ENCODE measurements at places on chromosomes 12 and 14.
A peak's percentile ranks its signal among the peaks of the same experiment; 100 is the strongest.

- no peak for DNase-seq
These were observed 114.2 kb downstream of the PCNX1 start for GRCh38 chr14:71021347-71022011.

DNA sequence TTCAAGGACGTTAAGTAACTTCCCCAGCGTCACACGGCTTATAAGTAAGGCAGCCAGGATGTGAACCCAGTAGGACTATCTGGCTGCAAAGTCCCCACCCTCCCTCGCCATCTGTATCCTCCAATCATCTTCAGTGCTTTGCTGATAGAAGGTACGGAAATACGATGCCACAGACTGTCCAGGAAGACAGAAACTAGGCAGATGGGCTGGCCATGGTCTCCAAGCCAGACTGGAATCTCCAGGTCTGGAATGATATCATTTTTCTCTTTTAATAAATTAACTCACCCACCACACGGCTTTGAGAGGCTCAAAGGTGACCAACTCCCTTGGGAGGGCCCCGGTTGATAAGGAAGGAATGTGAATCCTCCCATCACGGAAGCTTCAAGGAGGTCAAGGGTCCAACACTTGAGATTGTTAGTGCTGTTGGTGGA is 16.3 kb upstream of the BDKRB1 start:
- no peak for DNase-seq

DNA sequence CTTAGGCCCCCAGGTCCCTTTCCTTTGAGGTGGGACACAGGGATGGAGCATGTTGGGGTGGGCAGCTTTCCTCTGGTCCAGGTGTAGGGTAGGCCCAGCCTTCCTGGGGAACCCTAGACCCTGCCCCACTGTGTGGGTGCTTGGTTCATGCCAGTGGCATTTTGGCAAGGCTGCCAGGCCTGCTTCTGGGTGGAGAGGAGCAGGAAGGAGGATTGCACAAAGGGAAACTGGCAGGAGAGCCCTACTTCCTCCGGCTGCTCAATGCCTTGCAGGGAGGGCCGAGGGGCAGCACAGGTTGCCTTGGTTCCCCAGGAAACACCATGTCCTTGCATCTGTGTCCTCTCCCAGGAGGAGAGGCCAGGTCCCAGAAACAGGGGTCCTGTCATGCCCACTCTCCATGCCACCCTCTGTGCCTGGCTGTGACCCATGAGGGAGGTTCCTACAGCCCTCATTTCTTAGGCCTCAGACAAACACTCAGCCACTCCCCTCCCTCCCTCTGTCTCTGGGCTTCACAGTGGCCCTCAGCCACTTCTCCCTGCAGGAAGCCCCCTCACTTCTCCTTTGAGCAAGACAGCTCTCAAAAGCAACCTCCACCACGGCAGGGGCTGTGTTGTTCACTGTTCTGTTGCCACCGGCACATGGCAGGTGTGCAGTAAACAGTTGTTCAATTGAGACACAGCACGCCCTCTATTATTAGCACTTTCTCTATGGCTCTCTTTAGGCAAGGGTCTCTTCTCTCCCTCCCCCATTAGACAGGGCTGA is 6.8 kb upstream of the KRT80 start:
- DNase-seq: peak; percentile 39

- DNase-seq: no peak
These were observed 46.5 kb downstream of the ITPR2 start for GRCh38 chr12:26786491-26786864.

DNA sequence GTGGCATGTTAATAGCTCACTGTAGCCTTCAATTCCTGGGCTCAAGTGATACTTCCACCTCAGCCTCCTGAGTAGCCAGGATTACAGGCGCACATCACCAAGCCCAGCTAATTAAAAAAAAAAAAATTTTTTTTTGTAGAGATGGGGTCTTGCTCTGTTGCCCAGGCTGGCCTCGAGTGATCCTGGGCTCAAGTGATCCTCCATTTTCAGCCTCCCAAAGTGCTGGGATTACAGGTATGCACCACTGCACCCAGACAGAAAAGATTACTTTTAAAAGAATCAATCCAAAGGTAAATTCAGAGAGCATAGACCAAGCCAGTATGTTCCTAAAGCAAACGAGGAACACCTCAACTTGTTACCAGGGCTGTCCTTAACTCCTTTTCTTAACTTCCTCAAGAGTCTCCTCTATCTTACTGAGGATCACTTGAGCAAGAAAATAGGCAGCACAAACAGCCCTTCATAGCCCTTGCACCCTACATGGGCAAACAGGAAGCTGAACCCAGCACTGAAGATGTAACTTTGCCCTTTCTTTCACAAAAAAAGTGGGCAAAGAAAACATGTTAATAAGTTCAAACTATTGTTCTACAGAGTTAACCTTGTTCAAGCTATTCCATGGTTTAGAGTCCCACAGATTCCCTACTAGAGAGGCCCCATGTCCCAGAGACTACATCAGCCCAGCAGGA is 11.3 kb downstream of the CS start:
- no peak for DNase-seq

DNA sequence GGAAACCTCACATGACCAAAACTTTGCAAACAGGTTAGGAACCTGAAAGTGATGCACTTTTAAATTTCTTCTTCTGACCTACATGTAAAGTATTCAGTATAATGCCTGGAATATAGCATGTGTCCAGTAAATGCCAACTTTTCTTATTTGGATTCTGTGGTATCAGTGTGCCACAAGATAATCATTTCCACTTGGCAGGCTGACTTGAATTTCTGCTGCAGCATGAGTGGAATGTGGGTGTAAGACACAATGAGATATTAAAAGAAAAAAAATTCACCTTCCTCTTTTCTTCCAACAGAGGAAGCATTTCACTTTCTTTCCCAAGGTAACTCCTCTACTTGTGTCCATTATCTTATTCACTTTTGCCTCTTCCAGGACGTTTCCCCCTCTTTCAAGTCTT is 141.9 kb upstream of the PRKD1 start:
- DNase-seq: no peak

DNA sequence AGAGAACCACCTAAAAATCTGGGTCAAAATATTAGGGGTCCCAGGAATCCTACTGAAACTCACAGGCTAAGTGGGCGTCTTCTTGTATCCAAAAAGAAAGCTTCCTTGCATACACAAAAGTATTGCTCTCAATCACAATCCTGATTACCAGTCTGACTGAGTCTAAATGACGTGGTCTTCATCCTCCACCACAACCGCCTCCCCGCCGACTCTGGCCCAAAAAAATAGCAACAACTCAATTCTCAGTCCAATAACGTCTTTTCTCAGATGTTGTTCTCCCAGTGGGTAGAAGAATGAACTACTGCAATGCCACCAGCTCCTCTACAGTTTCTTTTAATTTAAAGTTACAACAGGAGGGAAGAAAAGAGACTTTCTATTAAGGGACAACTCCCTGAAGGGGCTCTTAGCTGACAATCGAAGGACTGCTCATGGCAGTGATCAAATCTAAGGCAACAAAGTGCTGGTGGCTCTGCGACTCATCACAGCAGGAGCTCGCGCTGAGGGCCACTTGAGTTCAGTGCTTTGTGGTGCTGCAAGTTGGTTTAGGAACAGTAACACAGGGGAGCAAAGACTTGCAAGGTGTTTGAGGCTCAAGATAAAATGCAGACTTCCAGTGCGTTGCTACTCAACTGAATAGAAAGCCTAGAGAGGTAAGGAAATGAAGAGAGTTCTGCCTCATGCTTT is 394.1 kb downstream of the BCAT1 start:
- no peak for DNase-seq

- DNase-seq: no peak
These were observed 40.4 kb upstream of the ETV6 start for GRCh38 chr12:11609045-11609444.

DNA sequence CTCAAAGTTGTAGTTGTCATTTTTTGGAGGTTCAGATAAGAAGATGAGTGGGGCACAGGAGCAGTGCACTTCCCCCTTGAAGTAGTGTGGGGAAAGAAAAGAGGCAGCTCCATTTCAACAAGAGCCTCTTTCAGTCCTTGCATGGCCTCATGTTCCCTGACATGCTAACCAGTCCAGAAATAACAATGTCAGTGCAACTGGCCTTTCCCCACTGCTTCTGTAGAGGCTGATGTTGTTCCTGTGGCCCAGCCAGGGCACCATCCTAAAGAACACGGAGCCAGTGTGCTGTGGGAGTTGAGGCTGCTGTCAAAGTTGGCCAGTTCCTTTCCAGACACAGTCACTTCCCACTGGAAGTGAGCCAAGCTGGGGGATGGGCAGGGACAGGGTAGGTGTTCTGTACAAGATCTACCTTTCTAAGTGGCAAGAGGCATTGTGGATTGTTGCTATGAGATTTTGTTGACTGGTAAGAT is 77.7 kb upstream of the SLC38A2 start:
- no peak for DNase-seq

DNA sequence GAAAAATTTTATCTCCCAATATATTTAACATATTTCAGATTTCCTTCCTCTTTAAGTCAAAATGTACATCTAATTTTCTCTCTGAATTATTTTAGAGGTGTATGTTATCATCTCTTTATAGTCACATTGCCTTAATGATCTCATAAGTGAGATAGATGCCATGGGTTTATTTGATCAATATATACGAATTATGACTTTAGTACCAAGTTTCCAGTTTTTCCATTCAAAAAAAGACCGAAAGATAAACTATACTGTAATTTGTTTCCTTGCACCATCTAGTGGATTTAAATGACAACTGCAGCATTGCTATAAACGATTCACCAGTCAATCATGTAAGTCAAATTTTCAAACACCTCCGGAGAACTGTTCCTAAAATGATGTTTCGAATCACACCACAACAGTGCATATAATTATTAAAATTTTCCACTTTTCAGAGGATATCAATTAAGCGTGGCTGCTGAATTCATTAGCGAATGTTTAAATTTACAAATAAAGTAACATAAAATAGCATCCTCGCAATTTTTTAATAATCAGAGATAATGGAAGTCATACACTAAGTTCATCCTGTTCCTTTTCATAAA is 419 bp upstream of the ATXN7L3B start:
- no peak for DNase-seq

- DNase-seq: no peak
These were observed 264.6 kb upstream of the TMTC1 start for GRCh38 chr12:30048371-30048770.

DNA sequence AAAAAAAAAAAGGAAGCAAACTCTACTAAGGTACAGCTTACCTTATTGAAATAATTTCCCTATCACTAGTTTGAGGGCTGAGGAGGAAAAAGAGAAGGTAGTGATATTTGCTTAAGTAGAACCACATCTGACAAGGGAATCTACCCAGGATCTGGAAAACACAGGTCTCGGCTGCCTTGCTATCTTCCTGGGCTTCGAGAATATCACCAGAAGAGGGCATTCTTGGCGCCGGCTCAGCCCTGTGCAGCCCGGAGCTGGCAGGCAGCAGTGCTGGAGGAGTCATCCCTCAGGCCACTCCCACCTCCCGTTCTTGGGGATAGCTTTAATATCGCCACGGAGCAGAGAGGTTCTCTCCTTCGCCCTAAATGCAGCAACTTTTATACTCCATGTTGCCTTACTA is 1181.2 kb downstream of the VRK1 start:
- peak; percentile 68 for DNase-seq

- DNase-seq: no peak
These were observed 277.9 kb downstream of the EMP1 start for GRCh38 chr12:13474381-13474780.

GRCh38 chr14:77268989-77269600 is 1.9 kb downstream of the NGB start:
- DNase-seq: no peak

GRCh38 chr12:131511391-131511802 is 199.5 kb upstream of the SFSWAP start:
- peak; percentile 22 for DNase-seq

GRCh38 chr14:30290001-30290400 is 269.0 kb upstream of the G2E3 start:
- DNase-seq: no peak

DNA sequence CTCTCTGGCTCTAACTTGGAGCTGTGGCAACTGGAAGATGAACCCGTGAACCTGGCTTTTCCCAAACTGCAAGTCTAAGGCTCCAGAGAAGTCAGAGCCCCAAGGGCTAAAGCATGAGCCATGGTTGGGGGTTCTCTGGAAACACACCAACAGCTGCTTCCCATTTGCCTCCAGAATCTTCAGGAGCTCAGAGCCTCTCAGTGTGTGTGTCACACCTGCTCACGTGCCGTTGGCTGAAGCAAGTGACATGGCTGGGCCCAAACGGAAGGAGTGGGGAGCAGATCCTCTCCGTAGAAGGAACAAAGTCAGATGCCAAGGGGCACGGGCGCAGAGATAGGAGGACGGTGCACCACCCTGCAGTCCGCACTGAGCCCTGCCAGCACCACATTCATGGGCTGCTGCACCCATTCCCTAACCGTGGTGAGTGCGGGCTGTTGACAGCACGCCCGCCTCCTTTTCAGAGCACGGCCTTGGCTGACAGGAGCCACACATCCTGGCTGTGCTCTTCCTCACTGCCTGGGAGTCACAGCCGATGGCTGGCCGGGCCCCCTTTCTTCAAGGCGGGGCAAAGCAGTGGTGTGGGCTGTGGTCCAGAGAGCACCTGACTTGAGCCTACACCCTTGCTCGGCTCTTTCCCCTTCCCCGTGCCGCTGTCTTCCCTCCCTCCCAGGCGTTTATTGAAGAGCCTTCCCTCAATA is 16.6 kb upstream of the TRAF3 start:
- DNase-seq: no peak

GRCh38 chr14:103528587-103529382 is at the start of gene TRMT61A:
Gene TRMT61A, plus strand, starts transcription at chr14:103529196. Its CDS starts 783 bp downstream, at chr14:103529979.
- DNase-seq: peak; percentile 73

DNA sequence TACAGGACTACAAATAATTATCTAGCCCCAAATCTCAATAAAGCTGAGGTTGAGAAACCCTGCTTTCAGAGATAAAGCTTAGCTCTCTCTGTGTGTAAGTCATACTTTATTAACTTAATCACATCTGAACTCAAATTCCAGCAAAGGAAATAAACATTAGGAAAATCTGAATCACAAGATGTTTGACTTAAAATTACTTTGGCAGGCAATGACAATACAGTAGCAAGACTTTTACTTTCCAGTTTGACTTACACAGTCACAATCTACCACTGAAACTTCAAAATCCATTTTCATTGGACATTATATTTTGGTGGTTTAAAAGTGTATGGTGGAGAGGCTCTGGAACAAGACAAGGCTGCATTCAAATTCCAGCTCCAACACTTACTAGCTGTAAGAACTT is 11.4 kb downstream of the TMEM116 start:
- DNase-seq: no peak

GRCh38 chr12:15496738-15497137 is 174.4 kb downstream of the PTPRO start:
- no peak for DNase-seq

- DNase-seq: no peak
These were observed 7.1 kb downstream of the ETV6 start for GRCh38 chr12:11656550-11656949.
